ENCODE measurements at places on chromosomes 6 and 20.

DNA sequence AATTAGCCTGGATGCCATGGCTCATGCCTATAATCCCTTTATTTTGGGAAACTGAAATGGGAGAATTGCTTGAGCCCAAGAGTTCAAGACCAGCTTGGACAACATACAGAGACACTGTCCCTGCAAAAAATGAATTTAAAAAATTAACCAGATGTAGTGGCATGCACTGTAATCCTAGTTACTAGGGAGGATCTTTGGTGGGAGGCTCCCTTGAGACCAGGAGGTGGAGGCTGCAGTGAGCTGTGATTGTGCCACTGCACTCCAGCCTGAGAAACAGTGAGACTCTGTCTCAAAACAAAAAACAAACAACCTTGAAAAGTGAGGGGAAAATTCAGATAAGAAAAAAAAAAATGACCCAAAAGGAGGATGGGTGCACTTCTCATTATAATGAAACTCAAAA is 23.4 kb downstream of the CAP2 start:
- no peak for DNase-seq

GRCh38 chr6:45436544-45437438 is 59.1 kb upstream of the SUPT3H start:
- peak; percentile 74 for DNase-seq

- DNase-seq: peak; percentile 38
Observed at GRCh38 chr6:158418501-158418900, 106.2 kb downstream of the TULP4 start.

- peak; percentile 64 for DNase-seq
Observed at GRCh38 chr6:107712665-107713551, 111.2 kb downstream of the SCML4 start.

GRCh38 chr6:25024821-25025220 is 89.1 kb upstream of the RIPOR2 start:
- no peak for DNase-seq

GRCh38 chr20:43963233-43963632 is 48.6 kb downstream of the TOX2 start:
- DNase-seq: no peak

DNA sequence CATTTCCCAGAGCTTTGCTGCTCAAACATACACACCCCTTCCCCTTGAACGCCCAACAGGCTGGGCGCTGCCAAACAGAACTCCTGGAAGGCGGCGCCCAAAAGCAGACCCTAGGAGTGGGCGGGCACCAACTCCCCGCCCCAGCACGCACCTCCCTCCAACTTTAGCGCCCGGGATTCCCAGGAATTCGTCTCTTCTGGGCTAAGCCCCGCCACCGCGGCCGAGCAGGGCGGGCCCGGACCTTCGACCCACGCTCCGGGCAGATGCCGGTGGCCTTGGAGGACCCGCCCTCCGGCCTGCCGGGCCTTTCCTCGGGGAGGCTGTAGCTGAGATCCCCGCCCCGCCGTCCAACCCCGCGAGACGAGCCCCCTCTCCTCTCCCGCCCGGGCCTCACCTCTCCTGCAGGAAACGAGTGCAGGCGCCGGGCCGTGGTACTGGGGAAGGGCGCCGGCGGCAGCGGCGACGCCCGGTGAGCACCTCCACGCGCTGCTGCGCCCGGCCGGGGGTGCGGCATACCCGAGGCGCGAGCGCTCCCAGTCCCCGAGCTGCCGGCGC is 659 bp downstream of the MCUR1 start:
- peak; percentile 59 for DNase-seq

GRCh38 chr6:166470863-166471410 is 88.2 kb upstream of the MPC1 start:
- DNase-seq: no peak

- DNase-seq: peak; percentile 37
Observed at GRCh38 chr20:62087227-62087626, 21.5 kb upstream of the TAF4 start.

DNA sequence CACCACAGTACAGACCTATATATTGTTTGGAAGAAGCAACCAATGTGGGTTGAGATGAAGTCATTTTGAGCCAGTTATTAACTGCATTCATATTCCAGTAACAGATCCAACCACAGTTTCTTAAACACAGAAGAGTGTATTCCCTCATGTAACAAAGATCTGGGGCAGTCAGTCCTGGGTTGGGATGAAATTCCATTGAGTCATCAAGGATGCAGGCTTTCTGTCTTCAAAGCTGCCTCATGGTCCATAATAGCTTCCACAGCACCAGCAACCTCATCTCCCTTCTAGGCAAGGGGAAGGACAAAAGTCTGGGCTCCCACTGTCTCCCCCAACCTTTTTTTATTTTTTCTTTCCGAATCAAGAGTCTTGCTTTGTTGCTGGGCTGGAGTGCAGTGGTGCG is 2.9 kb upstream of the SOD2 start:
- no peak for DNase-seq

DNA sequence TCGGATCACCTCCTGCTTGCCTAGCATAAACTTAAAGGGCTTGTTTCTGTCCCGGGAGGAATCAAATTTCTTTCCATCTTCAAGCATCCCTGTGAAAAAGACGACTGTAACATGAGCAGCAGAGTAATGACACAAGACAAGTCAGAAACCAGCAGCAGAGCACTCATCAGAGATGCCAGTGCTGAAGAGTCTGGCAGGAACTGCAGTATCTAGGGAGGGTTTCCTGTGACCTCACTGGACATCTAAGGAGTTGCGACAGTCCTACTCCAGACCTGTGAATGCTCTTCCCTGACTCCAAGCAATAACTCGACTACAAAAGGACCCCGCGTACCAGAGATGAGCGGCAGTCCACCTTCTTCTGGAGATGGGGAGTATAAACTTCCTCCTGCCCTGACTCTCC is 17.3 kb downstream of the FKBP1A start:
- DNase-seq: peak; percentile 79

- DNase-seq: peak; percentile 41
Observed at GRCh38 chr6:148935705-148936435, 189.0 kb downstream of the UST start.

GRCh38 chr6:149293244-149293643 is 24.3 kb upstream of the TAB2 start:
- DNase-seq: no peak

DNA sequence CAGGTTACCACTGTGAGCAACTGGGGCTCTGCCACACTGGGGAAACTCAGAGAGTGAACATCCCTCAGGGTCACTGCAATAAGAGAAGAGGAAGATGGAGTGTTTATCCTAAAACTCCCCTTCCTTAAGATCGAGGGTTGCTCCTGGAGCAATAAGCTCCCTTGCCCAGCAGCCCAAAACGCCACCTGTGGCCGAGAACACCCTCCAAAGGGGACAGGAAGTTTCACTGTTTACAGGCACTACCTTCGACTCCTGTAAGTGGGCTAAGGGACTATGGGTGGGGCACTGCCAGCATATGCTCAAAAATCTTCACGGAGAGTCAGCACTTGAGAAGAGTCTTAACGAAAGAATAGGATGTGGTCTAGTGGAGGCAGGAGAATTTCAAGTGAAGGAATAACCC is 132.5 kb downstream of the FAXC start:
- DNase-seq: no peak

GRCh38 chr20:63473555-63474449 is 1.3 kb upstream of the KCNQ2 start:
- DNase-seq: no peak

GRCh38 chr6:75150685-75151412 is 55.0 kb downstream of the COL12A1 start:
- DNase-seq: no peak

GRCh38 chr20:40980106-40980827 is 48.4 kb upstream of the TOP1 start:
- peak; percentile 53 for DNase-seq

DNA sequence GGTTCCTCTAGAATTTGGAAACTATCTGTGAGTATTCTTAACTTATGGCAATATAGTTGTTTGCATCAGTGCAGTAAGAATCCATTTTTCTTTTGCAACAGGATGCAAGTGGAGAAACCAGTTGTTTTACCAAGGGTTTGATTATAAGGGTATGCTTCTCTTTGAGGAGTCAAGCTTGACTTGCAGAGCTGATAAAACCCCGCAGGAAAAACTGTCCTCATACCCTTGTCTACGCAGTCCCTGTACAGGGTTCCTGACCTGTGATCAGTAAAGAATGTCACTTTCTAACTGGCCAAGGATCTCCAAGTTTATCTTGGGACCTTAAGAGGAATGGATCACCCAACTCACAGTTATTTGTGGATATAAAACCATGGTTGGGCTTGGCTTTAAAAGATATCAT is 161.1 kb upstream of the OLIG3 start:
- DNase-seq: no peak

DNA sequence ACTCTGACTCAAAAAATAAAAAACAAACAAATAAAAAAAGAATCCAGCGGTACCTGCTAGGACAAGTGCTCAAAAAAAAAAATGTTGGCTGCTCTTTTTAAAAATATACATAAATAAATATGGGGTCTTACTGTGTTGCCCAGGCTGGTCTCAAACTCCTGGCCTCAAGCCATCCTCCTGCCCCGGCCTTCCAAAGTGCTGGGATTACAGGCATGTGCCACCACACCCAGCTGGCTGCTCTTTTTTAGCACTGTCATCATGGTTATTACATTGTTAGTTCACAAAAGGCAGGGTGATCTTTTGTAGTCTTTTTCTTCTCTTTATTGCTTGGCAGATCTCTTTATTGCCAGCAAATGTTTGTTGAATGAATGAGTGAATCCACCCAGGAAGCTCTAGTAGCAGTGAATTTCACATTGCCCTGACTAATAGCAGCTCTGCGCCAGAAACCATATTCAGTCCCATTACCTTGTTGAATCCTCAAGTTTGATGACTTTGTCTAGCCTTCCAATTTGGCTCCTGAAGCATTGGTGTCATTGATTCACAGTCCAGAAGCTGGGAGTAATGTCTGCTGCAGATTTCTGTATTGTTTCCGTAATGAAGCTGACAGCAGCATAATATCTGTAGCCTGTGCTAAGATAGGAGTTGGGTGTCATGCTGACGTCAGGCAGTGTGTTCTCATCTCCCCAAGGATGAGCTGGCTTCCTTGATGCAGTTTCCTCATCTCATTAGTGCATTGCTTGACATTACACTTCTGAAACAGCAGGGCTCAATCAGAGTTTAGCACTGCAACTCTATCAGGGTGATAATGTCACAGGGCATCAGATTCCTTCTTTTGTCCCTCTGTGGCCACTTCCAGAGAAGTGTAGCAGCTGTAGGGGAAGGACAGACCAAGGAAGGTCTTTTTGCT is 84.9 kb upstream of the TGM3 start:
- DNase-seq: peak; percentile 68

GRCh38 chr20:59469267-59470252 is 134.8 kb upstream of the PHACTR3 start:
- no peak for DNase-seq

DNA sequence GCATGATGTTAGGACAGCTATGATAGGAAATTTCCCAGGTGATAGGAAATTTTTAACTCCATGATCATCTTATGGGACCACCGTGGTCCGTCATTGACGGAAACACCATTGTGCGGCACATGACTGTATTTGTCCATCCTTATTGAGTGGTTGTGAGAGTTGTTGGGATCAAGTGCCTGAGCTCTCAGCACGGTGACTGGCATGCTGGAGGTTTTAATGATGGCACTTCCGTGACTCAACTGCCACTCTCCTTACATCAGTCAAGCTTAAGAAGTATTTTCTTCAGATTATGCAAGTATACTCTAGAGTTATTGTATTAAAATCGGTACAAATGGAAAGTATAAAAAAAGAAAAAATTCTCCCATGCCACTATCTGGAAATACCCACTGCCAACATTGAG is 20.7 kb downstream of the PBOV1 start:
- DNase-seq: no peak

- DNase-seq: no peak
Observed at GRCh38 chr6:136809091-136809860, 13.1 kb upstream of the PEX7 start.

DNA sequence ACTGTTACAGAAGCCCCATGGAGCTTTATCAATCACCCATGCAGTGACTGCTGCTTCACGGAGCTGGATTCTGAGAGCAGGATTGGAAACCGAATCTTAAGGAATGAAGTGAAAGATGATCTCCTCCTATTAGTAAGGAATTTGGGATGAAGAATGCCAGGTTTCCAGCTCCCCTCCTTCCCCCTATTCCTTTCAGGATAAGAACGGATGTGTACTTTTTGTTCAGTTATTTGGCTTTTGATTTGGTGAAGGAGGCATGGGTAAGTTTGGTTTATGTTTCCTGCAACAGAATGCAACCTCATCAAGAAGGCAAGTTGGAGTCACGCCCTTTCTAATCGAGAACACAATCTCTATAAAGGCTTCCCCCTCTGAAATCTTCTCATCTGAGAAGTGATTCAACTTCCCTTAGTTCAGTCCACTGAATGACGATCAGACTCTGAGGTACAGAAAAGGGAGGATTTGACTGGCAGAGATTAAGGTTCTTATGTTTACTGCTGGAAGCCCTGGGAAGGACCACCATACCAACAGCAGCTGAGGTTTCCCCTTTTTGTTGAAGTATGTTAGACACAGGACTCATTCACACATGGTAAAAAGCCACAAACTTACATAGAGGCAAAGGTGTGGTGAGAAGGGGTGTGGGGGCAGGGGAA is 5.5 kb downstream of the ELMO2 start:
- DNase-seq: peak; percentile 67

- no peak for DNase-seq
Observed at GRCh38 chr6:169830876-169831275, 79.5 kb downstream of the ERMARD start.

DNA sequence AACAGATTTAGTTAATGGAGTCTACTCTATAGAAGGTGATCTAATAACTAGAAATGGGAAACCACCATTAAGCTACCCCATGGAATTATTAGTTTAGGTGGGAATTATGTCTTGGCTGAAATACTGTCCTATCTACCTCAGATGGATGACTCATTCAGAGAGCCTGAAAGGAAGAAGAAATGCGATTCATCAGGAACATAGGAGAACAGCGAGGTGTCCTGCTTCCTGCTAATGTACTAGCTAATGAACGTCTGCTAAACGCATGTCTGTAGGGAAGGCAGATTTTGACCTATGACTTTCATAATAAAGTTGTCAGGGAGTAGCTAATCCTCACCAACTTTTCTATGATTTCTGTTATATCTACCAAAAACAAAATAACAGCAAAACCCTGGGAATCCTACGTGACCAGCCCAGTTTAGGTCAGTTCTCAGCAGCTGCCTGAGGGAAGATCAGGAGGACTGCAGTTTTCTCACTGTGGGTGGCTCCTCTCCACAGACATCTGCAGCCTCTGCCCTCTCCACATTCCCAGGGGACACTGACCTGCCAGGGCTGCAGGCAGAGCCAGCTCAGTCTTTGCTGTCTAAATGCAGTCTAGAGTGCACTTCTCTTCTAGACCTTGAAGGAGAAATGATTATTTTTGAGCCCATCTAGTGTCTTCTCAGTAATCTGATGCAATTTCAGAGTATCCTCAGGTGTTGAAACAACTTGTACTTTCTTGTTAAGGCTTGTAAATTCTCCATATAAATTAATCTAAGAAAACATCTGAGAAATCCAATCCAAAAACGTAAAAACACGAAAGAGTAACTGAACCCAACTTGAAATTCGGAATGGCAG is 18.1 kb upstream of the SFT2D1 start:
- DNase-seq: peak; percentile 24

- peak; percentile 31 for DNase-seq
Observed at GRCh38 chr6:166678426-166678825, 51.4 kb upstream of the RPS6KA2 start.

GRCh38 chr6:14910692-14911547 is 334.9 kb upstream of the JARID2 start:
- no peak for DNase-seq
